ENCODE measurements at places on chromosomes 6 and 20. TPM values are rescaled to one million over a fixed set of nuclear protein-coding genes. Genes with fewer than 3 reads are reported as not detected.

DNA sequence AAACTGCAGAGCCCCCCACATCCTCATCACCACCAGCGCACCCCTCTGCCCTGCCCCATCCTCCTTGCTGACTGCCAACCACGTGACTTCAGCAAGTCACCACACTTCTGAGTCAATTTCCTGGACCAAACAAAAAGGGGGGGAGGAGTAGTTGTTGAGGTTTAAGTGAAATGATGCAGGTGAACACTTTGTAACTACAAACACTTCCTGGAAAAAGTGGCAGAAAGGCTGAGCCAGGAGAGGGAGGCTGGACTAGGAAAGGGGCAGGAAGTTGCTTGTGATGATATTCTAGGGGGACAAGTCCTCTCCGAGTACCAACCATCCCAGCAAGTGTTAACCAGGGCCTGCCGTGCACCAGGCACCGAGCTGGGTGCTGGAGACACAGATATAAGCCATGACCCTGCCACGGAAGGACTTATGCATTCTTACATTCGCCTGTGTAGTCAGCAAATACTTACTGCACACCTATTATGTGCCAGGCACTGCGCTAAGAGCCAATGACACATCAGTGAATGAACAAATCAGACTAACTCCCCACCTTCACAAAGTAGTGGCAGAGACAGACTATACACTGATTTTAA lies 67.3 kb downstream of the PREX1 start:
- DNase-seq, result no peak

- DNase-seq, result no peak
Observed at GRCh38 chr20:21391972-21392352, 5.4 kb downstream of the NKX2-4 start.

GRCh38 chr6:103268335-103268734 lies 1591.4 kb downstream of the HACE1 start:
- no peak for DNase-seq

- DNase-seq, result no peak
Observed at GRCh38 chr6:152218887-152219286, 411.4 kb downstream of the ESR1 start.

DNA sequence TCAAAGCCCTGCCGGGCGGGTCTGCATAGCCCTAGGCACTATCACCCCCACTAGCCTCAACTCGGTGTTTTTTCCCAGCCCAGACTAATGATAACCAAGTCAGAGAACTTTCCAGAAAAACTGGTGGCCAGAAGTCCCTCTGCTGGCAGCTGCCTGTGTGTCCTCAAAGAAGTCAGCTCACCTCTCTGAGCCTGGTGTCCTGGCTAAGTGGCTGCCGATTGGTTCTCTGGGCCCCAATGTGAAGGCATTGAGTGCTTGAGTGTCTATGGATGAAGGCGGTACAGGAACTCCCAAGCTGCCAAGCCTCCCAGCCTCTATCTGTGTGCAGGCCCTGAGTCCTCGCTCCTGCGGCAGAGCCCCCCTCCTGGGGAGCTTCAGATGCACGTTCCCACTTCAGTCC lies 355.6 kb downstream of the TAF4 start:
- no peak for DNase-seq

The FERMT1 gene
- polyA plus RNA-seq, result 4.5 TPM

- no peak for DNase-seq
Observed at GRCh38 chr6:39189915-39190544, 39.2 kb downstream of the KCNK5 start.

The KHDC3L gene
- polyA plus RNA-seq, result not detected

DNA sequence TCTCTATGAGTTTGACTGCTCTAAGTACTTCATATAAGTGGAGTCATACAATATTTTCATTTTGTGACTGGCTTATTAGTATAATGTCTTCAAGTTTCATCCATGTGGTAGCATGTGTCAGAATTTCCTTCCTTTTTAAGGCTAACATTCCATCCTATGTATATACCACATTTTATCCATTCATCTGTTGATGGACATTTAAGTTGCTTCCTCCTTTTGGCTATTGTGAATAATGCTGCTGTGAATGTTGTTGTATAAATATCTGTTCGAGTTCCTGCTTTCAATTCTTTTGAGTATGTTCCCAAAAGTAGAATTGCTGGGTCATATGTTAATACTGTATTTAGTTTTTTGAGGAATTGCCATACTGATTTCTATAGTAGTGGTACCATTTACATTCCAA lies 79.5 kb downstream of the PTPRA start:
- DNase-seq, result no peak

DNA sequence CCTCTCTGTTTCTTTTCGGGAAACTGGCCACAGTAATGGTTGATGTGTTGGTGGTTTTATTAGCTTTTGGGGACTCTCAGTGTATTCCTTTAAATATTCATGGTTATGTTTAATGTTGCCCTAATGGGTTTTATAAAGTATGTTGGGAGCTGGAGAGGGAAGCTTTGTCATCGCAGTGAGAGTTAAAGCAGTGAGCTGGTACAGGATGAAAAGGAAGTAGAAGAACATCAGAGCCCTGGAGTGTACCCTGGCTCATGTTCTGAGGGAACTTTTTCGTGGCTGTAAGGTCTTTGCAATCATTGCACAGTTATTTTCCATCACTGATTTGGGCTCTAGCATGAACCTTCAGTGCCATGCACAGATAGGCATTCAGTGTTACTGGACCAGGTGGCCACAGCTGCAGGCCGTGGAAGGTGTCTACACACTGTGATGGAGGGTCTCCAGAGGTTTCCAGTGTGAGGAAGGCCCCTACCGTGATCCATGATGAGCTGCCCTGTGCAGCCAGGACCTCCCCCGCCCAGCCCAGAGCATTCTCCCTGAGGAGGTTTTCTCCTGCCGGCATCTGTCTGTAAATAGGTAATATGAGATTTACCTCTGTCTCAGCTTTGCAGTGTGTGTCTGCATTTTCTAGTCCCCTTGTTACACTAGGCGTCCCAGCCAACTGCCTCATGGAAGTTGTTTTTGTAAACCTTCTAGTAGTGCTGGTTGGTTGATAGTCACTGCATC lies 22.4 kb upstream of the TMEM217 start:
- DNase-seq, result no peak

- no peak for DNase-seq
Observed at GRCh38 chr6:42727087-42727611, 4.8 kb upstream of the PRPH2 start.

GRCh38 chr6:69953491-69953890 lies 87.1 kb downstream of the COL19A1 start:
- DNase-seq, result no peak

GRCh38 chr6:151566557-151566956 lies 72.7 kb downstream of the CCDC170 start:
- no peak for DNase-seq

GRCh38 chr6:141562186-141562811 lies 570.4 kb upstream of the GJE1 start:
- no peak for DNase-seq

The ME1 gene
- 2.5 TPM for polyA plus RNA-seq

- DNase-seq, result no peak
Observed at GRCh38 chr6:132300323-132300949, 100.8 kb downstream of the MOXD1 start.
